ENCODE measurements at places on chromosomes 2 and 18.

GRCh38 chr2:207229161-207229560 is 63.4 kb upstream of the KLF7 start:
- no peak for DNase-seq

DNA sequence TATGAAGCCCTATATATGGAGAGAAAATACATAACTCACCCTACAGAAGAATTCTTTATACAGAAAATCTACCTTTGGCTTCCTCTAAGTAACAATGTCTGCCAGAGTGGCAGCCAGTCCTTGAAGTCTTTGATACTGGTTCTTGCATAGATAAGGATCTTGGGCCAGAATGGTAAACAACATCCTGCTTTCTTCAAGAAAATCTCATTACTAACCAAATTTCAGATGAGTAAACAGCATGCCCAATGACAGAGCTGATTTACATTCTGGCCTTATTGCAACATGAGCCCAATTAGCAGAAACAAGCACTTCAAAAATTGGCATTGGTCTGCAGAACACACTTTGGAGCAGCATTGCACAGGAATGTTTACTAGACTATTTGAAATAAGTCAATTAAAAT is 336.5 kb upstream of the ST6GAL2 start:
- DNase-seq: no peak

GRCh38 chr2:11502740-11503292 is 31.0 kb upstream of the GREB1 start:
- no peak for DNase-seq

DNA sequence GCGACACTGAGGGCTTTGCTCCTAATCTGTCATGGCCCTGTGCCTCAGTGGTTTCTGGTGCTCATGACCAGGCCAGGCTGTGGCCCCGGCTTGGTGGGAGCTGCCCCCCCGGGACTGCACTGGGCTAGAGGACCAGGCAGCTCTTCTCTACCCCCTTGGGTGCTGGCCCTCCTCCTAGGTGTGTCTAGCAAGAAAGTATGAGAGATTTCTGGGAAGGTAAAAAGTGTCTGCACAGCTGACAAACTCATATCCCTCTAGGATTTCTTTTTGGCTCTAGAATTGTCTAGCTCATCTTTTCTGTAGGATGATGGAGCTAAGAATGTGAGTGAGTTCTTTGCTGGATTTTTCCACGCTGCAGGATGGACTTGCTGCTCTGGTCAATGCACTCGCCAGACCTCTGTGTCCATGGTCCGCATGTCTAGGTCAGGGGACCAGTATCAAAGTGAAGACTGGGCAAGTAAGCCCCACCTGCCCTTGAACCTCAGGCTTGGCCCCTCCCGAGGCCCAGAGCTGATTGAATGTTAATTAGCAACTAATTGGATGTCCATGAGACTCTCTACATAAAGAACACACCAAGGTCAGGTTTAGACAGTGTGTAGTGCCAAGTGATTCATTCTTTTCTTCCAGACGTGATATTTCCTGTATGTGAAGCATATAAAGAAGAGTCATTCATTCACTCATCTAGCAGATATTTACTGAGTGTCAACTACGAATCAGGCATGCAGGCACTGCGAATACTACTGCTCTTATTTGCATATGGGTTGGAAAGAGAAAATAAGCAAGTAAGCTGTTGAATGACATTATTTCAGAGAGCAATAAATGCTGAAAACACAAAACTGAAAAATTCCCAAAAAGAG is 15.6 kb upstream of the PSD4 start:
- DNase-seq: no peak

DNA sequence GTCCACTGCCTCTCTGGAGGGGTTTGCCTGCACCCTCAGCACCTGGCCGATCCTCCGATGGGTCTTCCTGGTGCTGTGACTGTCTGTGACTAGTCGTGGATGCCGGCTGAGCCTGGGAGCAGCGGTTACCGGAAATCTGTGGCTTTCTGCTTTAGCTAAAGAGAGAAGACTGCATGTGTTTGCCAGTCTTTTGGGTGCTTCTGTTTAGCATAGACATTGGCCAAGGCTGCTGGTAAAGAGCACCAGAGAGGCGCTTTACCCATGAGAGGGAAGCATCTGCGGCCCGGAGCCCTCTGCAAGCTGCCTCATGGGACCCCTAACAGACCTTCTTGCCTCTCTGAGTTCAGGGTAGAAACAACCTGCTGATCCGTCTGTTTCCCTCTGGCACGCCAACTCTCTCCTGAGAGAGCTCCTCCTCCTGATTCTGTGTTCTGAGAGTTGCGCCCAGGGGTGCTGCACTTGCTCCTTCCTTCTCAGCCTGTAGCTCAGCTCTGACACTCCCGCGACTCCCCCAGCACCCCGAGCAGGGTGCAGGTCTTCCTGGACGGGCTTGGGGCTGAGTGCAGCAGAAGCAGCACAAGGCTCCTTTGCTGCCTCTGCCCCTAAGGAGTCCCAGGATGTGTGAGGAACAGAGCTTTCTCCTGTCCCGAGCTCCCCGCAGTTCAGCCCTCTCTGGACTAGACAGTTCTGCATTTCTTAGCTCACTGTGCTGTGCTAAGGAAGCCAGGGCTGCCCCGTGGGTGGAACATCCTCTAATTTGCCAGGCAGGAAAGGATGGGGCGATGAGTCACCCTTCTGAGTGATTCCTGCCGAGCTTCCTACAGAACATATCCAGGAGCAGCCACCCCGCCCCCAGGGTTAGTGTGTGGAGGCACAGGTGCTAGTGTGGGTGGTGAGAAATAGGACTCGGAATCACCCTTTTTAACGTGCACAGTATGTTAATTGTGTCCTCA is 203.2 kb downstream of the SH3RF3 start:
- DNase-seq: peak; percentile 73

GRCh38 chr2:146366276-146366675 is 1478.6 kb upstream of the ACVR2A start:
- DNase-seq: no peak

- no peak for DNase-seq
Measured at GRCh38 chr2:63073994-63074393, 23.4 kb downstream of the OTX1 start.

- peak; percentile 82 for DNase-seq
Measured at GRCh38 chr2:120546048-120546864, 189.4 kb upstream of the GLI2 start.

- DNase-seq: peak; percentile 50
Measured at GRCh38 chr2:44244135-44244871, 31.0 kb upstream of the SLC3A1 start.

- no peak for DNase-seq
Measured at GRCh38 chr2:98489486-98489885, 44.8 kb downstream of the INPP4A start.

GRCh38 chr2:17051538-17051937 is 385.9 kb upstream of the CYRIA start:
- DNase-seq: no peak

DNA sequence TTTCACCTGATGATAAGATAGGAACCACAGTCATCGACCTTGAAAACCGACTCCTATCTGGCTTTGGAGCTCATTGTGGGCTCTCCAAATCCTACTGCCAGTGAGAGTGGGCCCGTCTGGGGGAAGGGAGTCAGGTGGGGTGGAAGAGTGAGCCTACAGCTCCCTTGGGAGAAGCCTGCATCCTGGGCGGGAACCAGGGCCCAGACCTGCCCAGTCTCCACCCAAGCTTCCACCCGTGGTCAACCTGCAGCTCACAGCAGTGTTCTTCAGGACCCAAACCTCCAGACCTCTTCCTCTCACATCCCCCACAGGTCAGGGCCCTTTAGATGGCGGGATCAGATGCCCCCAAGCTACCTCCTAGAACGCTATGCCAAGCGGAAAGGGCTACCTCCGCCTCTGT is 40.2 kb downstream of the LMAN2L start:
- no peak for DNase-seq

DNA sequence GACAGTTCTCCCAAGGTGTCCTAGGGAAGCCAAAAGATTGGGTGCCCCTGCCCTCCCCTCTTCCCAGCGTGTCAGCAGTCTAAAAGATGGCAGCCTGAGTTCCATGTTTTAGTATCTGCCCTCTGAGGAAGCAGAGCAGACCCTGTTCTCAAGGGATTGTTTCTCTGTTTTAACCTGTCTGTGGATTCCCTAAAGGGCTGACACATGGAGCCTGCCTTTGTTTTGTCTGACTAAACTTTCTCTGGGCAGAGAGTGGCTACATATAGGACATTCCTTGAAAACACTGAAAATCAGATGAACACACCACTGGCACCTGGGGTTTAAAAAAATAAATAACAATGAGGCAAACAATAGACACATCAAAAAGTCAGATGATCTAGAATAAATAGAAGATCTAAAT is 337.6 kb downstream of the KIAA1328 start:
- no peak for DNase-seq

DNA sequence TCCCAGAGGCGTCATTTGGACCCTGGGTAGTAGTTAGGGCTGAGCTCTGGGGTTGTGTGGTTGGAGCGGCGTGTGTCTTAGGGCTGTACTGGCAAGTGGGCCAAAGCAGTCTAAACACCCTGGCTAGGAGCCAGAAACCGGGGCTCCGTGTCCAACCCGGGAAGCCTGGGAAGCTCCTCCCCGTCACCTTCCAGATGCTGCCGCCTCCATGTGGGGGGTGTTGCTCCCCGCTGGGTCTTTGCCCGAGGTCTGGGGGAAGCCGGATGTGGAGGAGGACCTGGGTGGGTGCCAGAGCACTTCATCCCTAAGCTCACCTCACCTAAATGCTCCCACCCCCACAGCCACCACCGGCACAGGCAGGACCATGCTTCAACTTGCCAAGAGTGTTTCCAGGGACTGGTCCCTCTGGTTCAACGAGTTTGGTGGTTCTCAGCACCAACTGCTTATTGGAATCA is 25.4 kb downstream of the TET3 start:
- peak; percentile 73 for DNase-seq

- DNase-seq: no peak
Measured at GRCh38 chr2:180255981-180256380, 248.9 kb upstream of the CWC22 start.

- DNase-seq: no peak
Measured at GRCh38 chr18:50179465-50179864, 15.5 kb downstream of the MYO5B start.

DNA sequence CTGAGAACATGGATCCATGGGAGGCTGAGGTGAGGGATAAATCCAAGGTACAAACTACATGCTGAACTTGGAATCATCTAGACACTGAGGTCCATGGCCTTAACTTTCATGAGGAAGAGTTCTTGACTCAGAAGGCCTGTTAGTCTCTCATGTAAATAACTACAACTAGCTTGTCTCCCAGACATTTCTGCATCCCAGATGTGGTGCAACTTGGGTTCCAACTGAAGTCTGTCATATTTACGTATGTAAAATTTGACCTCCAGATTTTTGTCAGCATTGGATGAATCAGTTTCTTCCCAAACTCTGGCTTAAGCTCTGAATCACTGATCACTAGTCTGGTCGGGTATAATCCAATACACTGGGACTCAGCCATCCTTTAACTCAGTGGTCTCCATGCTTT is 306.9 kb downstream of the PDE11A start:
- no peak for DNase-seq

DNA sequence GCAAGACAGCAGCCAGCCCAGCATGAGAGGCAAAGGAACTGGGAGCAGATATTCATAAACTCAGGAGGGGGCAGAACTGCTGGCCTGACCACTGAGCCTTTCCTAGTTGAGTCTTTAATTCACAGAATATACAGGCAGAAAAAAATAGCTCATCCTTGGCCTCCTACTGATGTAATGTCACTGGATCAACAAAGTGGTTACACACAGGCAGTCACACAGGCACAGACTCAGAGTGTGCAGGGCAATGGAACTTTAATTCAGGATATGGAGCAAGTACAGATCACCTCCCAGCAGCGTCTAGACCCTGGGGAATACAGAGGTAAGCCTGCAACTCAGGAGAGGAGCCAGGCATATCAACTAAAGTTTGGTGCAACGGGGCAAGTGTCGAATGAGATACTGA is 75.4 kb downstream of the TNP1 start:
- no peak for DNase-seq

- DNase-seq: no peak
Measured at GRCh38 chr2:127818241-127818640, 7.3 kb upstream of the WDR33 start.

DNA sequence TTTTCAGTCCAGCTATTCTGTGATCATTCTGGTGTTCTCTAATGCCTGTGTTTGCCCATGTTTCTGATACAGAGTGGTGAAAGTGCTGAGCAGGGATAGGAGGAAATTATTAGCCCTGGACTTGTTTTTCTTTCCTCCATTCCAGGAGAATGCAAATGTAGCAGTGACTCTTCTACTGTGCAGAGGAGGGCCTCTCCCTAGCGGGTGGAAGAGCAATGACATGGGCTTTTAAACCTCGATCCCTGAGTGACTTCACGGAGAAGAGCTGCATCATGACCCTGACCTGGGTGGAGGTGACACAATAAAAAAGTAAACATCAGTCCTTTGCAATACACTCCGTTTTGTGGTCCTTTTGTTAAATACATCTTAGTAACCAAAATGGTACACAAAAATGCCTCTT is 68.0 kb upstream of the NETO1 start:
- no peak for DNase-seq

- DNase-seq: no peak
Measured at GRCh38 chr2:192151853-192152252, 42.9 kb downstream of the TMEFF2 start.

GRCh38 chr2:43958397-43959275 is 37.2 kb downstream of the LRPPRC start:
- no peak for DNase-seq

- DNase-seq: no peak
Measured at GRCh38 chr2:98713332-98714015, 17.5 kb downstream of the MGAT4A start.

DNA sequence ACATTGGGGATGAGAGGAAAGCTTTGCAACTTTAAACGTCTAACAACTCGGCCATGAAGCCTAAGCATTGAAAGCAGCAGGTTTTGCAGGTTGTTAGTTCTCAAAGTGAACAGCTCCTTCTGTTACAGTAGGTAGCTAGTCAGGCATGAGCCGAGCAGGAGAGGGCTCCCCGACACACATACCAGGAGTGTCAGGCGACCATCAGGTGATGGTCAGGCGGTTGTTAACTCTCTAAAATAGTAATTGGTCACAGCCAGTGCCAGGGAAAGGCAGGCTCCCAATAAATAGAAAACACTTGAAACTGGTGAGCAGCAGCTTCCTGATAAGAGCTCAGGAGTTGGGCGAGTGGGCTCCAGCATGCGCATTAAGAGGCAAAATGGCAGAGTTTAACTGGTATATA is 53.5 kb upstream of the DAPL1 start:
- DNase-seq: no peak

- no peak for DNase-seq
Measured at GRCh38 chr18:71529703-71530303, 1014.3 kb downstream of the CBLN2 start.

- DNase-seq: peak; percentile 49
Measured at GRCh38 chr2:150811259-150811855, 323.9 kb upstream of the RND3 start.

- no peak for DNase-seq
Measured at GRCh38 chr2:152961351-152961750, 242.9 kb downstream of the ARL6IP6 start.

GRCh38 chr2:235688511-235689426 is 194.9 kb downstream of the AGAP1 start:
- DNase-seq: no peak

- no peak for DNase-seq
Measured at GRCh38 chr18:9401176-9401575, 66.6 kb downstream of the TWSG1 start.

All from left hindlimb (tissue), 1 donor.